ENCODE measurements at places on chromosomes 7 and 10.

DNA sequence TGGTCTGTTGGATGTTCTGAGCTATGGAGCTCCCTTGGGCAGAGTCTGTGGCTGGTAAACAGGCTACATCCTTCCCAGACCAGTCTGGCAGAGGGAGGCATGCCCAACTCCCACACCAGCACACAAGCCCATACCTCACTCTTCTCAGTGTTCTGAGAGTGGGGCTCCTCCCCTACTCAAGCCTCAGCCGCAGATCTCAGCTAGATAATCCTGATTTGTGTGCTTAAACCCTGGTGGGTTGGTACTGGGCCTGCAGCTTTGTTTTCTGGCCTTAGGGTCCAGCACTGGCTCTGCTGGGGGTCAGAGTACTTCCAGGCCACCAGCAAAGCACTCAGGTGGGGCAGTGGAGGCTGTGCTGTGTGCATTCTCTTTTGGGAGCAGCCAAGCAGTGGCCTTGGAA, 70.4 kb downstream of the MGAM2 start:
- DNase-seq, result no peak

DNA sequence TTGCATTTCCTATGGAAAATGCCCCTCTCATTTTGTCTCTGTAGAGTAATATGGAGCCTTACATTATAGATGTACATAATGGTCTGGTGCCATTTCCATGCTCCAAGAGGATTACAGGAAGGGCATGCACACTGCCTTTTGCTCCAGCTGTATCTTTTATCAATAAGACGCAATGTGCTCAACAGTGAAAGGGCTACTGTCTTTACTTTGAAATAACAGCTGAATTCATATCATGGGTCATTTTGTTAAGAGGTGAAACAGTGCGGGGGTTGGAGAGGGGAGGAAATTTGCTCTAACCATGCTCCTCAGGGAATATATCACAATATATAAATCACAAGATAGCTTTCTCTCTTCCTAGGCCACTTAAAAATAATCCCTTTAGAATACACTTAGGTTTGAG, 77.7 kb downstream of the ICA1 start:
- DNase-seq, result no peak

- DNase-seq, result no peak
These were observed 43.1 kb upstream of the HSPB1 start for GRCh38 chr7:76259124-76260093.

DNA sequence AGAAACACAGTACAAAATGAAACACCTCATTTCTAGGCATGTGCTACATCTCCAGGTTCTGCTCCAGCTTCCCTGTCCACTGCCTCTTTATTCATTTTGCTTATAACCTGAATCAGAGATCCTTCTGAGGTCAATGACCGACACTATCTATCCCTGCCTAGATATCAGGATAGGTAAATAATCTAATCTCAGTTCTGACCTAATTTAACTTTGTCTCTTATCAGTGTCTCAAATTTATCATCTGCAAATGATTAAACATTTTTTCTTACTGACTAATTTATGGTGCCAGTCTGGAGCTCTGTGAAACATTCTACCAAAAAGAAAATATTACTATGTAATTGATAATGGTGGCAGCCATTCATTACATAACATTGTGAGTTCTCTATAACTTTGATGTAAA, 61.1 kb downstream of the SGCE start:
- no peak for DNase-seq

All from inflammatory macrophage treated with lipopolysaccharide for 4 hours (primary cell).